ENCODE measurements at places on chromosomes 7 and 10.

DNA sequence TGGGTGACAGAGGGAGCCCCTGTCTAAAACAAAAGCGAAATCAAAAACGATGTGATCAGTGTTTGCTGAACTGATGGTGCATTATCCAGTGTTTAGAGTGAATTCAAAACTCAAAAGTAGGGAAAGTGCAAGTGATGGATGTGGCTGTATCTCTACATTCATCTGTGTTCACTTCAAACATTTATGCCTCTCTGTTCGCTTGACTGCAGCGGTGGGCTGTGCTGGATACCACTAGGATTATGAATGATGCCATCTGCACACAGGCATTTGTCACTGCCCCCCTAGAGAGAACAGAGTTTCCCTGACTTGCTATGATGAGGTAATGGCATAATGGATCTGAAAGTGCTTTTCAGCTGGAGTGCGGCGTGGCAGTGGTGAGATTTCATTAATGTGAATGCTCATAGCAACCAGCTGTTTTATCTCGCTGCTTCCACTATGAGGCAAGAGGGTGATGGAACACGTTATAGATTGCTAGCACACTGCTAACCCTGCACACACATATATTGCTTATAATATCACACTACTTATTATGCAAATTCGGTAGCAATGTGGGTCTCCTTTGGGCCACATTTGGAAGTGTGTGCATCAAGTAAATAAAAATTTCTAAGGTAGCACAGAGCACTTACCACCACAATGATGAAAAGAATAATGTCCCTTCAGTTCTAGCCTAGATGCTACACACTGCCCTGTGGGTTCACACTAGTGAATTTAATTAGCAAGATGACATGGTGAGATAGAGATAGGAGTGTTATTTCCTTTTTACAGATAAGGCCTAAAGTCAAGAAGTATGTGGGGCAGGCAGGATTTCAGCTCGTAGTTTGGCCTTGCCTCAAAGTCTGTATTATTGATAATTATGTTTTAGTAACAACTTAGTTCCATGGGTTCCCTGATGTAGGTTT lies 164.7 kb downstream of the CAMK1D start:
- DNase-seq: no peak

- no peak for DNase-seq
Observed at GRCh38 chr10:13633689-13634088, 46.9 kb downstream of the PRPF18 start.

- no peak for DNase-seq
Observed at GRCh38 chr7:140557069-140557468, 77.8 kb upstream of the MKRN1 start.

DNA sequence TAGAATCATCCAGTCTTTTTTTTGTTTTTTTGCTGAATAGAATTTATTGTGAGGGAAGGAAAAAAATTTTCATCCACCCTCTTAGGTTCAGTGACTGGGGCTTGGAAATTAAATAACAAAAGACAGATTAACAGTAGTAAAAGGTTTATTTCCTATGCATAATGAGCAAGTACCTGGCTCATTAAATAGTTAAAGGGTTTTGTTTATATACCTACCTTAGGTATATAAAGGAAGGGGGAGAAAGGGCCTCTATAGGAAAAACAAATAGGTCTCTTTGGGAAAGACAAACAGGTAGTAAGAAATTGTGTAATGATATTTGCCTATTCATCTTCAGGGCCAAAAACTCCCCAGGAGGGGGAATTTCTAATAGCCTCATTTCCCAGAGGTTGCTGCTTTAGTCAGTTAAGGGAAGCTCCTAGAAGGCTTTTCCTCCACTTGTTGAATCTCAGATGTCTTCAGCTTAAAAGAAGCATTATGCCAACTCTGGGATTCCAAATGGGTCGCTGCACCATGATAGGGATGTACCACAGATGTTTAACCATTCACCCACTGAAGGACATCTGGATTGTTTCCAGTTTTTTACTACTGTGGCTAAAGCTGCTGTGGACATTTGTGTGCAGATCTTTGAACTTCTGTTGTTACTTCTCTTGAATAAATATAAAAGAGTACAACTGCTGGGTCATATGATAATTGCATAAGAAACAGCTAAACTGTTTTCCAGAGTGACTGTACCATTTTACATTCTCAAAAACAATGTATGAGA lies 11.3 kb downstream of the ACADSB start:
- no peak for DNase-seq

DNA sequence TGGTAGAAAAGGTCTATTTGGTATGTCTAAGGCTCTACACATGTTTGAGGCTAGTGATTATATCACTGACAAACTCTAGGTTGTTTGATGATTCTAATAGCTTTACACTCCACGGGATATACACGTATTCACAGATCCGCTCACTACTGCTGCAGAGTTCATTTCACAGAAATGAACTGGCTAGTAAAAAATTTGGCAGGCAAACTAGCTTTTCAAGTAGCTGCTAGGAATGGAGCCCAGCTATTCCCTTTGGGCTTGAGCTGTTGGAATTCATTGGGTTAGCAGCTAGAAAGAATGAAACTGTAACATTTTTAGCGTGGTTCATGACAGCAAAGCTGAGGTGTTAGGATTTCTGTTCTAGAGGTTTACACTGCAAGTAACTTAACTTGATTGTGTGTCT lies 37.6 kb downstream of the R3HCC1L start:
- DNase-seq: no peak

- DNase-seq: no peak
Observed at GRCh38 chr10:69375307-69376151, 41.2 kb downstream of the TACR2 start.

- no peak for DNase-seq
Observed at GRCh38 chr10:75525646-75526045, 94.2 kb downstream of the LRMDA start.
